ENCODE measurements at places on chromosomes 4 and X.

GRCh38 chr4:106039796-106040195 is 144.5 kb downstream of the NPNT start:
- no peak for DNase-seq
- H3K4me3 ChIP-seq = no peak overlapping the region
- H3K36me3 ChIP-seq = no peaks in the 10 kb centered on the region
- no peak overlapping the region for H3K27ac ChIP-seq
- no peaks in the 10 kb centered on the region for H3K27me3 ChIP-seq

GRCh38 chr4:4868758-4869723 is 9.6 kb downstream of the MSX1 start:
- H3K27me3 ChIP-seq = peaks cover 100% of the 10 kb centered on the region
- no peak for DNase-seq
- no peak overlapping the region for H3K27ac ChIP-seq
- H3K4me1 ChIP-seq = no peaks in the 10 kb centered on the region

DNA sequence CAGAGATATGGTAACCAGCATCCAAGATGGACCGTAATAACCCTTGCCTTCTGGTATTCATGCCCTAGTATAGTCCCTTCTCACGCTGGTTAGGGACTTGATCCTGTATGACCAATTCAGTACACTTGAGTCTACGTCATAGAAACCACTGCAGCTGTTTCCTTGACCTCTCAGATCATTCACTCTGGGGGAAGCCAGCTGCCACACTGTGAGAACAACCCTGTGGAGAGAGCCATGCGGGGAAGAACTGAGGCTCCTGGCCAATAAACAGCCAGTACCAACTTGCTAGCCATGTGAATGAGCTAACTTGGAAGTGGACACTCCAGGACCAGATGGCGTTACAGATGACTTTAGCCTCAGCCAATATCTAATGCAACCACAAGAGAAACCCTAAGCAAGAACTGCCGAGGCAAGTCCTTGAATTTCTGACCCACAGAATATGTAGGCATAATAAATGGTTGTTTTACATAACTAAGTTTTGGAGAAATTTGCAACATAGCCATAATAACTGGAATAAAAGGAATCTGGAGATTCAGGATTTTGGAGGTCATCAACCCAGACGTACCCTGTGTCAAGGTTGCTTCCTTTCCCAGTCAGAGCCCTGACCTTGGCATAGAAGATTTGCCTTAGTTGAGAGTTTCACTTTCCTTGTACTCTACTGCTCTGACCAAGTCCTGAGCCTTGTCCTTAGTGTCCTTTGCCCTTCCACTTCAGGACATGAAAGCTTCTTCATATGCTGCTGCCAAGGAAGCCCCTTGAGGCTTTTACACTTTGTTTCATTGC is 87.3 kb upstream of the ZNF81 start:
- no peaks in the 10 kb centered on the region for H3K4me1 ChIP-seq
- H3K36me3 ChIP-seq = no peaks in the 10 kb centered on the region
- no peaks in the 10 kb centered on the region for H3K27me3 ChIP-seq
- H3K27ac ChIP-seq = no peak overlapping the region
- DNase-seq = peak; percentile 25
- H3K4me3 ChIP-seq = no peak overlapping the region

- H3K4me1 ChIP-seq = no peaks in the 10 kb centered on the region
- H3K36me3 ChIP-seq = no peaks in the 10 kb centered on the region
- no peak overlapping the region for H3K27ac ChIP-seq
- no peaks in the 10 kb centered on the region for H3K27me3 ChIP-seq
Measured at GRCh38 chrX:12819222-12819621, 28.0 kb downstream of the PRPS2 start.

DNA sequence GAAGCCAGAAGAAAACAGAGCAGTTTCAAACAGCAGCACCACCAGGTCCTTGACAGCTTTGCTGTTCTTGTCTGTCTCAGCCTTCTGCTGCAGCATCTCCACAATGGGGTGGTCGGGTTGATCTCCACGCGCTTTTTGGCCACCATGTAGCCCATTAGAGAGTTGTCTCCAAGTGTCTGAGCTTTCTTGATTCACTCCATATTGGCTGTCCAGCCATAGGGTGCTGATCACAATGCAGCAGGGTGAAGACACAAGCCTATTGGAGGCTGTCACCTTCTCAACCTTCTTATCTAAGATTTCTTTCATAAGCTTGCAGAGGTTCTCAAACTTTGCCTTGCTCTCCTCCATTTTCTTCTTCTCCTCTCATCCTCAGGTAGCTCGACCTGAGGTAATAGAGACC is 175.4 kb upstream of the S100G start:
- H3K27ac ChIP-seq = no peak overlapping the region
- no peaks in the 10 kb centered on the region for H3K27me3 ChIP-seq
- DNase-seq = no peak
- peaks cover 3% of the 10 kb centered on the region for H3K4me1 ChIP-seq
- H3K4me3 ChIP-seq = no peak overlapping the region

DNA sequence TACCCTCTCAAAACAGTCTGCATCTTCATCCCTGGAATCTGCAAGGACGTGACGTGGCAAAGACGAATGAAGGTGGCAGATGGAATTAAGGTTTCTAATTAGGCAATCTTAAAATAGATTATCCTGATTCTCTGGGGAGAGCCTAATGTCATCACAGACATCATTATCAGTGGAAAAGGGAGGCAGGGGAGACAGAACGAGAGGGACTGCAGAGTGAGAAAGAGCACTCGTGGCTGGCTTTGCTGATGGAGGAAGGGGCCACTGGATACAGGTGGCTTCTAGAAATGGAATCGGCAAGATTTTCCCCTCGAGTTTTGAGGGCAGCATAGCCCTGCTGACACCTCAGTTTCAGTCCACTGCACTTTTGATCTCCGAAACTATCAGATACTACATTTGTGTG is 110.6 kb downstream of the ASMT start:
- no peak overlapping the region for H3K4me3 ChIP-seq
- H3K27ac ChIP-seq = no peak overlapping the region
- no peak for DNase-seq

DNA sequence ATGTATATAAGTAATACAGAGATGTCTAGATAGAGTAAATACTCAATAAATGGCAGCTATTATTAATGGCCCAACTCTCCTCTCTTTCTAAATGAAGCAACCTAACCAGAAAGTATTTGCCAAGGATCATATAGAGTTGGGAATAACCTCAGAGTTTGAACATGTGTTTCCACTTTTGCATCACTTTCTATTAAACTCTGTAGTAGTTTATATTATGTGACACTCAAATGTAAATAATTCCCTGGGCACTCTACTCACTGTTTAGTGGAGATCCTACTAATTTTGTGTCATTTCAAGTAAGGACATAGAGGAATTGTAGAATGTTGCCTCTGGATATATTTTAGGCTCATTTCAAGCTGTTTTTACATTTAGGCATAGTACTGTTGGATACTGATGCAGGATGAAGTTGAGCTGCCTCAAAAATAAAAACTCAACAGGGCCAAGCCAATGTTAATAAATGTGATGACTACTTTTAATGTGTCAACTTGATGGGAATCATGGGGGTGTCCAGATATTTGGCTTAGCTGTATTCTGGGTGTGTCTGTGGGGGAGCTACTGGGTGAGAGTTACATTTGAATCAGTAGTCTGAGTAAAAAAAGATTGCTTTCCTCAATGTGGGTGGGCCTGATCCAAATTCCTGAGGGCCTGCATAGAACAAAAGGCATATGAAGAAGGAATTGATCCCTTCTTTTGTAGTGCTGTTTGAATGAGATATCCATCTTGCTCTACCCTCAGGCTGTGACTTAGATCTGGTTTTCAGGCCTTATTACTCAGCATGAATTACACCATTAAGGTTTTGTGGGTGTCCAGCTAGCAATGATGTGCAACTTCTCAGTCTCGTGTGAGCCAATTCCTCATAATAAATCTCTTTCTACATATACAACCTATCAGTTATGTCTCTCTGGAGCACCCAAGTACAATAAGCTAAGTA is 1368.2 kb downstream of the STIM2 start:
- no peak for DNase-seq
- peaks cover 7% of the 10 kb centered on the region for H3K4me1 ChIP-seq

All from cardiac muscle cell (in vitro differentiated cells and primary cell).